ENCODE measurements at places on chromosomes 11 and 22.
A peak's percentile ranks its signal among the peaks of the same experiment; 100 is the strongest.

DNA sequence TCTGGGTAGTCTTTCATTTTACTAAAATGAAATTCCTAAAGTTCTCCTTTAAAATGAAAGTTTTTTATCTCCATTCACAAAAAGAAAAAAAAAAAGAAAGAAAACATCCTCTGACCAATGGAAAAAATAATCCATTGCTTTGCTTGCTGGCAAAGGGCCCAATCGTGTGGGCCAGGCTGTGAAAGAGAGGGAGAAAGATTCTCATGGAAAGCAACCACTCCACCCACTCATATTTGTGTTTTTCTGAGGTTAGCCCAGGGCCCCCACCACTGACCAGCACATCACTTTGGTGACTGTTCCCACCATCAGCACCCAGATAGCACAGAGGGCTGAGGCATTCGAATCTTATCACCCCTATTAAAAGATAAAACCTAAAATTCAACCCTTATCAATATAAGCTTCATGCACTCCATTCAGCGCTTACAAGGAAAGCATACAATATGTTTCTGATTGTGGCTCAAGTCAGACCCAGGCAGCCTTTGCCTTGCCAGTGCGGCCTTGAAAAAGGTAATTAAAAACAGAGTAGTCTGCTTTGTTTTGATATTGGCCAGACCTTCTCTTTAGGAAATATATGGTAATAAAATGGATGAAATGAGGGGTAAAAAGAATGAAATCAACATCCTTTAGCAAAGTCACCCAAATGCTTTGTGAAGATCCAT lies 192.8 kb downstream of the ETS1 start:
- DNase-seq: no peak

DNA sequence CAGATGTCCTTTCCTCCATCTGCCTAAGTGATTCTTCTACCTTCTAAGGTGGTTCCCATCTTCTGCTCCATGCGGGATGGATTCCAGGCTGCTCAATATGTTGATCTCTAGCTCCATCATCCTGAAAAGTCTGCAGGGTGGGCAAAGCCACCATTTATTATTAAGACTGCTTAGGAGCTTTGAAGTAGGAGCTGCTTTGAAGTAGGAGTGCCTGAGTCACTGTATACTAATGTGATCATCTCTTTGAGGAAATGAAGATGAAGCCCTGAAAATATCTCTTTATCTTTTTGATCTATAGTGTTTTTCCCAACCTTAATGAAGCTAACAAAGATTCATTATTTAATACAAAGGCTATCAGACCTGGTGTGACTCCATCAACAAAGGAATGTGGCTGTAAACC lies 13.1 kb downstream of the HEPHL1 start:
- DNase-seq: no peak

- DNase-seq: no peak
Observed at GRCh38 chr22:40585310-40585751, 51.2 kb downstream of the MRTFA start.

DNA sequence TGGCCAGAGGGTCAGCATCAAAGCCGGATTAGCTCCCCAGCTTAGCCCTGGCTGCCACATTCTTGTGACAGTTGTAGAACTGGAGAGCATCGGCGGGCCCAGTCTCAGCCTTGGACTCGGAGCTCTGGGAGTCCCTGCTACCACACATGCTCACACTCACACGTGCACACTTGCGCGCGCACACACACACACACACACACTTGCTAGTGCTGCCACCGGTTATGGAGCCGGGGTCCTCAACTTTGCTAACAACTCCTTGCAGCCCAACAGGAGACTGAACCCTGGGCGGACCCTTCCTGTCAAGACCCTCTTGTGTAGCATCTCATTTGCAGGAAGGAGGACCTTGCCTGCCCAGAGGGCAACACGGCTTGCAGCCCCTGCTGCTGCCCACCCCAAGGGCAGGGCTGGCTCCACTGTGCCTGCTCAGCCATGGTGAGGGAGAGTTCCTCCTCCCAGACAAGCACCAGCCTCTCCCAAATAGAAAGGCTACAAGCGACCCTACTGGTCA lies 107.6 kb downstream of the WNT7B start:
- DNase-seq: no peak

- DNase-seq: peak; percentile 1
Observed at GRCh38 chr22:19238900-19239299, 52.6 kb downstream of the CLTCL1 start.

- no peak for DNase-seq
Observed at GRCh38 chr11:110430267-110431050, 711 bp downstream of the FDX1 start.

DNA sequence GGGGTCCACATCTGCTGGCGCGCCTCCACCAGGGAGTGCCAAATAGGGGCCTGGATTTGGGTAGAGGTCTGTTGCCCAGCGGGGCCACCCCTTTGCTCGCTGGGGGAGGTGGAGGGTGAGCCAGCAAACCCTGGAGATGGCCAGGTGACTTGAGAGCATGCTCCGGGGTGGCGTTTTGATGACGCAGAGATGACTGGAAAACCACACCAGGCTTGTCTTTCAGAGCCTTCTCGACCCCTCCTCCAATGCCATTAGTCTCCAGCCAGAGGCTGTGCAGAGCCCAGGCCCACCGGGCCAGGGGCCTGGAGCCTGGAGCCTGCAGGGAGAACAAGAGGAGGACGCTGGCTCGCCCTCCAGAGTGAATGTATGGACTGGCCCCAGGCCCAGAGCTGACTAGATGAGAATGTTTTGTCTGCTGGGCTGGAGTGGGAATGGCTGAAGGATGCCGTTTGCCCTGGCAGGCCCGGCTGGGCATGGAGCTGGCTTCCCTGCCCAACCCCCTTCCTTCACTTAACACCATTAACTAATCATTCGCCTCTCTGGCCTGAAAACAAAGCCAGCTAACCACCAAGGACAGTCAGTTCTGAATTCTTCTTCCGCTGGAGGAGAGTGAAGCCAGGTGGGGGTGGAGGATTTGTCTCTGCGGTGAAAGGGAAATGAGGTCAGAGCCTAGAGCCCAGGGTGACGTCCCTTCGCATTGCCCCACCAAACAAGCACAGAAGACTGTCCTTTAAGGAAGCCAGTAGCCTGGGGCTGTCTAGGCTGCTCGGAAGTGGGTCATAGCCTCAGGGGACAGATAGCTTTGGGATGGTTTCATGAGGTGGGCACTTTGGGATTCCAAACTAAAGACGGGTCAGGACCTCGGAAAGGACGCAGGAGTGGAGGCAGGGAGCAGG lies 1.6 kb upstream of the MCAM start:
- DNase-seq: no peak

- peak; percentile 82 for DNase-seq
Observed at GRCh38 chr11:36431429-36432092, 78.5 kb downstream of the TRAF6 start.

DNA sequence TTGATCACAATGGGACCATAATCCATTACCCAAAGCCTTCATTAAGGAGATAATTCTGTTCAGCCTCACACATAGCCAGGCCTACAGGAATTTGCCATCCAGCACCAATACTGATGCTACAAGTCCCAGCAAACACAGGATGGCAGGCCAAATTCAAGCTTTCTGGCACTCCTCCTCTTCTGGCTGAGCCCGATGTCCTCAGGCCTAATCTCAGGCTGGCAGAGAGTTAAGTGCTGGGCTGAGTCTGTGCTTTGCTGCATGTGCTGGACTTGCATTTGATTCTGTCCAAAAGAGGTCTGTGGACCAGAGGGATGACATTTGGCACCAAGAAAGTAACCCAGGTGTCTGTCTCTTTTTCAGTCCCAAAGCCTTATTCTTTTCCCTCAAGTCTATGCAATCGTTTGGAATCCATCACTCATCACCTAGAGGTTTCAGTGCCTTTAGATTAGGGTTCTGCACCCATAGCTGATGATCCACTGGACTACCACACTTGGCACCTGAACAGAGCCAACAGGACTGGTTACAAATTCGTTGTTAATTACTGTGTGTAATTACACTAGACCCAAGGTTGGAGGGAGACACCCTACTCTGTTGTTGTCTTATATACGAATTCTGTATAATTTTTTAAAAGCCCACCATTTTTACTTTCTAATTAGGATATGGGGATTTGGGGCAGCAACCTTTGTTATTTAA lies 19.4 kb upstream of the LIN7C start:
- DNase-seq: no peak

DNA sequence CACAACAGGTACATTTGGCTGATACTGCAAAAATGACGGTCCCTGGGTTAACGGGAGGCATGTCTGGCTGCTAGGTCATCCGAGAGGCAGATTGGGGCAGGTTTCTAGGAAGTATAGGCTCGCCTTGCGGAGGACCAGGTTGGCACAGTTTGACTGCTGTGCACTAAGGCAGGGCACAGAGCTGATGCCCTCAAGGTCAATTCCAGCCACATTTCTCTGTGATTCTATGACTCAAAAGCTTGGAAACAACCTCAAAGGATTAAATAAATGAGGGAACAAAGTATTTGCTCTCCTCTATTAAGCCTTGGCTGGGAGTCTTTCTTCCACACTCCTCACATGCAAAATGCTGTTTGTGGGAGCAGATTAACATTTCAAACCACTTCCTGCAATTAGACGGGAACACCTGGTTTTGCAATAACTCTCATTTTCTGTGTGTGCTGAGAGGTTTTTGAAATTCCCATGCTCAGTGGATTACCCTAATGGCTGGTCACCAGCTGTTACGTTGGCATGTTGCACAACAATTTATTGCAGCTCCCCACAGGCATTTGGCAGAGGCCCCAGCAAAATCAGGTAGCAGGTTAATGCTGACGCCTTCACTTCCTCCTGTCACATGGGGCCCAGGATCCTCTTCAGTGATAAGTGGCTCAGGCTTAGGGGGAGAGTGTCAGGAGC lies 61.0 kb upstream of the PLET1 start:
- DNase-seq: no peak

GRCh38 chr22:46352691-46353386 lies 17.3 kb downstream of the TRMU start:
- no peak for DNase-seq

- no peak for DNase-seq
Observed at GRCh38 chr11:986270-986951, 50.1 kb downstream of the MUC6 start.

- DNase-seq: no peak
Observed at GRCh38 chr11:82733444-82734119, at the start of gene FAM181B. Gene FAM181B, minus strand, starts transcription at chr11:82733864. Its CDS starts 135 bp downstream, at chr11:82733729.

- DNase-seq: peak; percentile 24
Observed at GRCh38 chr11:11403763-11404725, 51.0 kb upstream of the CSNK2A3 start.

DNA sequence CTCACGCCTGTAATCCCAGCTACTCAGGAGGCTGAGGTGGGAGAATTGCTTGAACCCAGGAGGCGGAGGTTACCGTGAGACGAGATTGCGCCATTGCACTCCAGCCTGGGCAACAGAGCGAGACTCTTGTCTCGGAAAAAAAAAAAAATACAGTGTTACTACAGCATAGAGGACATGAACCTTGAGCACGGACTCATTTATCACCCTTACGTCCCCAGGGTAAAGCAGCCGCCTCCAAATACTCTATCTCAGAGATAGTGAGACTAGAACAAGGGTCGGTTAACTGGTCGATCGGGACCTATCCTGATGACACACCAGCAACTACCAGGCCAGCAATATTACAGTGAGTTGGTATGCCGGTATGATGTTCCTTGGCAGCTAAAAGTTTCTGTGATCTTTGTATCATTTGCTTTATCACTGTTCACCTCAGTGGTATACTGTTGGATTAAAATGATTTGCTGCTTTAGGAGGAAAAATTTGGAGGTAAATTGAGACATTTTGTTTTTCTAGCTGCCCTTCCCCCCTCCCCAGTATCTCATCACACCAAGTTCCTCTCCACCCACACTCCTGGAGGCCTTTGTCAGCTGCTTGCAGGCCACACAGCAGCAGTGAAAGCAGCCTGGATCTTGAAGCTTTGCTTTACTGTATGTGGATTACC lies 7.0 kb upstream of the SIDT2 start:
- DNase-seq: no peak

GRCh38 chr11:83035070-83035854 lies 36.4 kb downstream of the RAB30 start:
- DNase-seq: no peak

GRCh38 chr11:79744941-79745340 lies 304.1 kb upstream of the TENM4 start:
- DNase-seq: no peak

DNA sequence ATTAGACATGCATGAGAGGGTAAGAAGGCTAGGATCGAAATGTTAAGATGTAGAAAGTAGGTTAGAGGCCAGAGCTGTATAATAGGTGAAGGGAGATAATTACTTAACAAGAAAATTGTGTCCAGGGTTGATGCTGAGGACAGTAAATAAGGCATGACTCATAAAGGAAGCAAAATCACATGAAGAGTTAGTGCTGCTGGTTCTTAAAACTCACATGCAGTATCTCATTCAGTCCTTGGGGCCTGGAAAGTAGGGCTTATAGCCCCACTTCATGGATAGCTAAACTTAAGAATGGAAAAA lies 130.2 kb downstream of the NCAM1 start:
- no peak for DNase-seq

- DNase-seq: no peak
Observed at GRCh38 chr11:100760744-100761143, 73.7 kb downstream of the ARHGAP42 start.

GRCh38 chr22:45009606-45010531 lies at the start of gene PHF21B:
Gene PHF21B, minus strand, starts transcription at chr22:45010005. Its CDS starts 456 bp downstream, at chr22:45009549.
- no peak for DNase-seq

DNA sequence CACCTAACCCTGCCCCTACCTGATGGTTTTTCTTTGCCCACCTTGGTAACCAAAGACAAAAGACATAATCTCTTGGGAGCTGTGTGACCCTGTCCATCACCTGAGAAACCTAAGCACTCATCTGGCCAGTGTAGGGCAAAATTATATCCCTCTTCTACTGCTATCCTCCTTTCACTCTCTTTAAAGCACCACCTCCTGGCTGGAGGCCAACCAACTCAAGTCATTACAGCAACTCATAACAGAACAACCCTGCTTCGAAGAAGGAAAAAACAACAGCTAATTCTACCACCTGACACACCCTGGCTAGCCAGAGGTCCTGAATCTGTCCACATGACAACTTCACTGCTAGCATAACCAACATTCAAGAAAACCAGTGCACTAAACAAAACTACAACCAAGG lies 45.5 kb downstream of the GAS2 start:
- no peak for DNase-seq

DNA sequence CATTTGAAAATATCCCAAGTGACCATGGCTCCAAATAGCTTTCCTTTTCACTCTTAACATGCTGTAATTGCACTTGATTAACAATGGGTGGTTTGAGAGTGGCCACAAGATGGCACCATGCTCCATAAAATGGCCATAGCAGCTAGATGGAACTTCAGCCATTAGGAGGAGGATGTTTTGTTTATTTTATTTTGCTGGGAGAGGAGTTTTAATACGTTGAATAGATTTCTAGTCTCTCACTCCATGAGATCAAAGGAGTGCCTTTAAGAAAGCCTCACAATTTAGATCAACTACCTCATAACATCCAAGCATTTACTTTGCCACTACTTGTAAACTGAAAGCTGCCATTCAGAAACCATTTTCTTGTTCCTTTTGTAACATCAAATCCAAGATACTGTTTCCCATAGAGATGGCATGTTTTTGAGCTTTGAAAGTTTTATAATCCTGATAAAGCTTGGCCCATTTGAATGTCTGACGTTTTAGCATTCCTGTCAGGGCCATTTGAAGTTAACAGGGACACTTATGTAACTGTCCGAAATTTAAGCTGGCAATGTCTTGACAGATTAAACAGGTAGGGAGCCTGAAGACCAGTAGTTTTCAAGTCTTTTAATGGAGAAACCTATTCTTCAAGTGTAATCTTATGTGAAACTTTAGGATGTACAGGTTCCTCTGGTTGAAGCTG lies 4.7 kb downstream of the FEN1 start:
- peak; percentile 61 for DNase-seq
